Naive thymus-derived CD4-positive, alpha-beta T cell (primary cell): ENCODE measurements at places on chromosomes 4 and X. TPM values are rescaled to one million over a fixed set of nuclear protein-coding genes. Genes with fewer than 3 reads are reported as not detected.

The DCAF8L2 gene
- not detected for total RNA-seq

The GPC3 gene
- total RNA-seq, result 0.88 TPM

The GABRQ gene
- total RNA-seq, result not detected

The C4orf50 gene
- total RNA-seq, result not detected

The DMD gene
- total RNA-seq, result not detected

The GPR119 gene
- not detected for total RNA-seq

The KCTD8 gene
- total RNA-seq, result not detected

DNA sequence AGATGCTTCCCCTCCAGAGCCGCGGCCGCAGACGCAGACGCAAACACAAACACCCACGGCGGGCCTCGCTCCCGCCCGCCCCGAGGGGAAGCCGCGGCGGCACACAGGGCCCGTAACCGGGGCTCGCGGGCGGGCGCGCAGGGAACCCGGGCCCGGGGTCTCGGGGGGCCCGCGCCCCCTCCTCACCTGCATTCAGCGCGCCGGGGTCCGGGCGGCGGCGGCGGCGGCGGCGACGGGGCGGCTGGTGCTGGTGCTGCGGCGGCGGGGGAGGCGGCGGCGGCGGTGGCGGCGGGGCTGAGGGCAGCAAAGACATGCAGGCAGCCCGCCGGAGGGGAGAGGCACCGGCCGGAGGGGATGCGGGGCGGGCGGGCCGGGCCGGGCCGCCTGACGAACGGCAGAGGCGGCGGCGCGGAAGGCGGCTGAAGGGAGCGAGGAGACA lies 255 bp upstream of the CNOT6L start:
- peak overlapping the region; percentile 93 for H3K4me3 ChIP-seq
- no peaks in the 10 kb centered on the region for H3K27me3 ChIP-seq
- peak overlapping the region; percentile 100 for H3K27ac ChIP-seq
- H3K4me1 ChIP-seq, result peaks cover 43% of the 10 kb centered on the region

DNA sequence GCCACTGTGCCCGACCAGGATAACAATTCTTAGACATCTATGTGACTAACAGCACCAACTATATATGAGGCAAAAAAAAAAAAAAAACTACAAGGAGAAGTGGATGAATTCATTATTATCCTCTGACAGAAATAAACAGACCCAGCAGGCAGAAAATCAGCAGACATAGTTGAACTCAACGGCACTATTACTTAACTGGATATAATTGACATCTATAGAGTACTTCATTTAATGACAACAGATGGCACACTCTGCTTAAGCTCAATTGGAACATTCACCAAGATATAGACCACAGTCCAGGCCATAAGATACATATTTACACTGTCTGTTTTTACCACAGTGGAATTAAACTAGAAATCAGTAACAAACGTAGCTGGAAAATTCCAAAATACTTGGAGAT lies 13.3 kb downstream of the CLDN22 start:
- H3K27me3 ChIP-seq, result no peaks in the 10 kb centered on the region
- H3K4me3 ChIP-seq, result no peak overlapping the region
- DNase-seq, result no peak
- no peaks in the 10 kb centered on the region for H3K4me1 ChIP-seq
- no peaks in the 10 kb centered on the region for H3K36me3 ChIP-seq

DNA sequence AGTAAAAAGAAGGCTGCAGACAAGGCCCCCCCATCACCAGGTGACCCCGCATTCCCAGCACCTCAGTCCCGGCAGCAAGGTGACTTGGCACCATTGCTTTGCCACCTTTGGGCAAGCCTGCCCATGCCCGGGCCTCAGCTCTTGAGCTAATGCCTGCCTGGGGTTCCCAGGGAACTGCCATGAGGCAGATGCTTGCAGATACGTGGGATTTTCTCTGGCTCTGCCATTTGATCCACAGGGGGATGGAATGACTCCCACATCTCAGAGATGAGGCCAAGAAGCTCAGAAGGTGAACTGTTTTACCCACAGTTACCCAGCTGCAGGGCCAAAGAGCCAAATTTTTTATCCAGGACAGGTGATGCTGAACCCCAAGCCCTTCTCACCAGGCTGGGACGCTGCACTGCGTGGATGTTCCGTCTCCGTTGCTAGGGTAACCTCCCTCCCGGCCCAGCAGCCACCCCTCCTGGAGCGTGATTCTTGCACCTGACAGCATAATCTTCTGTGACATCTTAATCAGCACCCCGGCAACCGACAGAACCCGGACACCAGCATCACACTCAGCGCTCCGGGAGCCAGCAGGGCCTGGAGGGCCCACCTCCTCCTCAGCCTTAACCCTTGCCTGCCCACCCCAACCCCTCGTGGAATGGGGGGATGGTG lies 15.7 kb upstream of the MSX1 start:
- no peak for DNase-seq
- no peaks in the 10 kb centered on the region for H3K4me1 ChIP-seq
- no peak overlapping the region for H3K27ac ChIP-seq
- H3K4me3 ChIP-seq, result no peak overlapping the region

- no peaks in the 10 kb centered on the region for H3K36me3 ChIP-seq
- no peak overlapping the region for H3K27ac ChIP-seq
- no peaks in the 10 kb centered on the region for H3K4me1 ChIP-seq
- no peak overlapping the region for H3K4me3 ChIP-seq
- DNase-seq, result no peak
- no peaks in the 10 kb centered on the region for H3K27me3 ChIP-seq
Observed at GRCh38 chr4:168722391-168722790, 225.5 kb downstream of the PALLD start.

- H3K4me3 ChIP-seq, result peak overlapping the region; percentile 58
- H3K27me3 ChIP-seq, result no peaks in the 10 kb centered on the region
- H3K4me1 ChIP-seq, result no peaks in the 10 kb centered on the region
- H3K27ac ChIP-seq, result peak overlapping the region; percentile 65
Observed at GRCh38 chrX:30576881-30577280, 685 bp downstream of the TASL start.

GRCh38 chr4:154869301-154869700 lies 88.2 kb downstream of the RBM46 start:
- H3K36me3 ChIP-seq, result no peaks in the 10 kb centered on the region
- DNase-seq, result no peak
- H3K4me1 ChIP-seq, result no peaks in the 10 kb centered on the region
- no peaks in the 10 kb centered on the region for H3K27me3 ChIP-seq

GRCh38 chr4:88033309-88033708 lies 25.9 kb downstream of the PKD2 start:
- H3K36me3 ChIP-seq, result peaks cover 11% of the 10 kb centered on the region
- H3K4me3 ChIP-seq, result no peak overlapping the region
- H3K4me1 ChIP-seq, result no peaks in the 10 kb centered on the region
- no peaks in the 10 kb centered on the region for H3K27me3 ChIP-seq

DNA sequence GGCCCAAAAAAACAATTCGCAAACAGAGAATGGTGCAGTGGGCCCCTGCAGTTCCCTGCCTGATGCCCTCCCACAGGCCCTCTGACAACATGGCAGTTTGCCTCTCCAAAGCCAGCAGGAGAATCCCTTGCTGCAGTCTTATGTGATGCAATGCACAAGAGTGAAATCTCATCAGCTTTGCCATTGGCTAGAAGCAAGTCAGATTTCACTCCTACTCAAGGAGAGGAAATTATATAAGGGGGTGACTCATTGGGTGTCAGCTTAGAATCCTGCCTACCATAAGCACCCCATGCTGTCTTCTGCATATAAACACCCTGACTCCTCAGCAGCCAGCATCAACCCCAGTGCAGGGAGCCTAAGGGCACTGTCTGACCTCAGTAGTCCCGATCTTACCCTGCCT lies 157.3 kb upstream of the LDB2 start:
- no peaks in the 10 kb centered on the region for H3K4me1 ChIP-seq
- H3K27ac ChIP-seq, result no peak overlapping the region
- H3K27me3 ChIP-seq, result no peaks in the 10 kb centered on the region
- DNase-seq, result no peak
- H3K36me3 ChIP-seq, result no peaks in the 10 kb centered on the region

GRCh38 chrX:71098302-71098701 lies 2.7 kb downstream of the FOXO4 start:
- peak; percentile 68 for DNase-seq
- H3K36me3 ChIP-seq, result no peaks in the 10 kb centered on the region
- peaks cover 47% of the 10 kb centered on the region for H3K4me1 ChIP-seq
- no peak overlapping the region for H3K4me3 ChIP-seq
- H3K27me3 ChIP-seq, result no peaks in the 10 kb centered on the region

DNA sequence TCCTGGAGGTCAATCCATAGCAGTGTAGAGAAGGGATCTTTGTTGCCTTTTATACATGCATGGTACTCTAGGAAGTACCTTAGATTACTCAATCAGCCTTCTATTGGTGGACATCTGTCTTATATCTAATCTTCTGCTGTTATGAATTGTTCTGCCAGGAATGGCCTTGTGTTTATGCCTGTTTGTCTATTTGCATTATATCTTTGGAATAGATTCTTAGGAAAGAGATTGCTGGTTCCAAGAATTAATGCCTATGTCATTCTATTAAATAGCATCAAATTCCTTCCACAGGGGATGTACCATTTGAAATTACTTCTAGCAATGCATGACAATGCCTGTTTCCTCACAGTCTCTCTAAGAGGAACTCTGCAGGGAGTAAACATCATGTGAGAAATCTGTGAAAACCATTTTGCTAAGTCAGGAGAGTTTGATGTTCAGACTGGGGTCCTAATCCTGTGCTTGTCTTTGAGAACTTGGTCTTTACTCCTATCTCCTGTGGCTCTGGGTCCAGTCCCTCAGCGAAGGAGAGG lies 42.5 kb downstream of the BEX3 start:
- no peaks in the 10 kb centered on the region for H3K27me3 ChIP-seq
- no peak for DNase-seq
- no peak overlapping the region for H3K27ac ChIP-seq
- H3K4me1 ChIP-seq, result no peaks in the 10 kb centered on the region
- H3K36me3 ChIP-seq, result no peaks in the 10 kb centered on the region

DNA sequence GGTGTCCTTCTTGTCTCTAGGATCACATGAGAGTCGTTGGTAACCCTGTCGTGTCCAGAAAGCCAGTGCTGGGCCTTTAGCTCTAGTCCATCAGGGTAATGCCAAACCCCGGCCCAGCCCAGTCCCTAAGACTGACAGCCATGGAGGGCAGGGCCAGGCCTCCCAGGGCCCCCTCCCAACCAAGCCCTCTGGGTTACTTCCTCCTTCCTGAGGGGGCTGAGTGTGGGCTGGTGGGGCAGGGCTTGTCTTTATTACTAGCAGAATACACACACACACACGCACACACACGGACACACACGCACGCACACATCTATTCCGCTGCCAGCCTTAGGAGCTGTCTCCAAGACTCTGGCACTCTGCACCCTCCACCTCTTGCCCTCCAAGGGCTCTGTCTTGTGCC lies 35.6 kb upstream of the CDKN2AIP start:
- no peaks in the 10 kb centered on the region for H3K4me1 ChIP-seq
- DNase-seq, result no peak
- no peaks in the 10 kb centered on the region for H3K27me3 ChIP-seq
- no peaks in the 10 kb centered on the region for H3K36me3 ChIP-seq

GRCh38 chr4:54662901-54663585 lies 5.3 kb downstream of the KIT start:
- peaks cover 10% of the 10 kb centered on the region for H3K4me1 ChIP-seq
- H3K27ac ChIP-seq, result no peak overlapping the region
- no peaks in the 10 kb centered on the region for H3K36me3 ChIP-seq
- H3K4me3 ChIP-seq, result no peak overlapping the region
- no peak for DNase-seq
- H3K27me3 ChIP-seq, result no peaks in the 10 kb centered on the region

DNA sequence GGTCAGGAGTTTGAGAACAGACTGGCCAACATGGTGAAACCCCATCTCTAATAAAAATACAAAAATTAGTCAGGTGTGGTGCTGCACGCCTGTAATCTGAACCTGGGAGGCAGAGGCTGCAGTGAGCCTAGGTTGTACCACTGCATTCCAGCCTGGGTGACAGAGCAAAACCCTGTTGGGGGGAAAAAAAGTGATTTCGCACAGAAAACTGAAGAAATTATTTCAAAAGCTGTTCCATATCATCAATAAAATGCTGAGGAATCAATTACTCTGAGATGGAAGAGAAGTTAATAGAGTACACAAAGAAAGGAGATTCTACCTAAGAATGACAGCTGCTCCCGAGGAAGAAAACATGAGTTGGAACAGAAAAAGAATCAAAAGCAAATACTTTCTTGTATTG lies 95.9 kb downstream of the PDGFC start:
- no peak overlapping the region for H3K27ac ChIP-seq
- no peak overlapping the region for H3K4me3 ChIP-seq
- no peak for DNase-seq
- no peaks in the 10 kb centered on the region for H3K4me1 ChIP-seq
- no peaks in the 10 kb centered on the region for H3K36me3 ChIP-seq
- H3K27me3 ChIP-seq, result no peaks in the 10 kb centered on the region

GRCh38 chr4:858041-858481 lies 32.1 kb upstream of the CPLX1 start:
- H3K36me3 ChIP-seq, result peaks cover 4% of the 10 kb centered on the region
- H3K27ac ChIP-seq, result no peak overlapping the region
- no peak overlapping the region for H3K4me3 ChIP-seq
- DNase-seq, result no peak

DNA sequence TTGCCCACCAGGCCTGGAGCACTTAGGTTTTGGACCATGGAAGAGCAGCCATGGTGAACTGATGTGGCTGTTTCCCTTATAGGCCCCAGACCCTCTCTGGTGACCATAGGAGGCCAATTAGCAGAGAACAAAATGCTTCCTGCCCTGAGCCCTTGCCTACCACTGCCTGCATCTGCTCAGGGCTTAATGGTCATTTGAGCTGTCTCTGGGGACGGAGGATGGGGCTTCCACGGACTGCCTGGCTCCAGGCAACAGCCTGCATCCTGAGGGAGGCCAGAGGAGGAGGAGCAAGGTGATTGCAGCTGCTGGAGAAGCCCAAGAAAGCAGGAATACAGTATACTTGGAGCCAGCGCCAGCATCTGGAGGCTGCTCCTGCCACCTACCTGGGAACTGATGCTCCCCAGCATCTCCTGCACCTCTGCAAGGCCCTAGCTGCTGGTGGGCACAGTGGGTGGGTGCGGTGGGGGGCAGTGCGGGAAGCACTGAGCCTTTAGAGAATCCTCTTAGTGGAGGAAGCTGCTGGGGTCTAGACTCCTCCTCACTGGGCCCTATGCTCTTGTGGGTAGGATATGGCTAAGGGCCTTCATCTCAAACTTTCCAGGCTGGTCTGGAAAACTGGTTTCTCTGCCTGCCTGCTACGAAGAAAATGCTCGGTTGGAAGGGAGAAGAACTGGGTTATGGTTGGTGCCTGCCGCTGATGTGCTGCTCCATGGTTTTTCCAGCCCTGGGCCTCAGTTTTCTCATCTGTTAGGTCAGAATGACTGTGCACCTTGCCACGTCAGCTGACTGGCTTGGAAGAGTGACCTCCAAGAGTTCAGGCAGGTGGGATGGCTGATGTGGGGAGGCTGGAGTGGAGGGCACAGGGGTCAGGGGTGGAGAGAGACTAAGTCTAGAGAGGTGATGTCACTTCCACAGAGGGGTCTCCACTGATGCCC lies 158.8 kb upstream of the PJA1 start:
- no peaks in the 10 kb centered on the region for H3K36me3 ChIP-seq
- H3K27ac ChIP-seq, result no peak overlapping the region
- H3K4me1 ChIP-seq, result no peaks in the 10 kb centered on the region
- no peak overlapping the region for H3K4me3 ChIP-seq

DNA sequence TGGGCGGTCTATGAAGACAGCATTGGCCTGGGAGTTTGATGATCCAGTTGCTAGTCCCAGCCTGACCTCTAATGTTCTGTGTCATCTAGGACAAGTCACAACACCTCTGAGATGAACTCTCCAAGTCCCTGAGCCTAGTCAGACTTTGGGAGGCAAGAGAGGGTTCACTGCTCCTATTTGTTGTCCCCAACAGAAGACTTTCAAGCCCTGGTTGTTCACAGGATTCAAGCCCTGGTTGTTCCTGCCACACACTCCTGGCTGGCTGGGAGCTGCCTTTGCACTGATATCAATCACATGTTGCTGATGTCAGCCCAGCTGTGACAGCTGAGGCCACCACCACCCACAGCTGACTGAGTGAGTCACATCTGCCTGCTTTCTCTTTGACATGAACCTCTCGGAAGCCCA lies 253.2 kb upstream of the RASGEF1B start:
- no peaks in the 10 kb centered on the region for H3K36me3 ChIP-seq
- no peak for DNase-seq
- H3K27ac ChIP-seq, result no peak overlapping the region
- no peaks in the 10 kb centered on the region for H3K4me1 ChIP-seq
- no peak overlapping the region for H3K4me3 ChIP-seq
